Transverse colon (tissue), 4 donors: ENCODE measurements at places on chromosomes 6 and 20. TPM values are rescaled to one million over a fixed set of nuclear protein-coding genes. Genes with fewer than 3 reads are reported as not detected.

DNA sequence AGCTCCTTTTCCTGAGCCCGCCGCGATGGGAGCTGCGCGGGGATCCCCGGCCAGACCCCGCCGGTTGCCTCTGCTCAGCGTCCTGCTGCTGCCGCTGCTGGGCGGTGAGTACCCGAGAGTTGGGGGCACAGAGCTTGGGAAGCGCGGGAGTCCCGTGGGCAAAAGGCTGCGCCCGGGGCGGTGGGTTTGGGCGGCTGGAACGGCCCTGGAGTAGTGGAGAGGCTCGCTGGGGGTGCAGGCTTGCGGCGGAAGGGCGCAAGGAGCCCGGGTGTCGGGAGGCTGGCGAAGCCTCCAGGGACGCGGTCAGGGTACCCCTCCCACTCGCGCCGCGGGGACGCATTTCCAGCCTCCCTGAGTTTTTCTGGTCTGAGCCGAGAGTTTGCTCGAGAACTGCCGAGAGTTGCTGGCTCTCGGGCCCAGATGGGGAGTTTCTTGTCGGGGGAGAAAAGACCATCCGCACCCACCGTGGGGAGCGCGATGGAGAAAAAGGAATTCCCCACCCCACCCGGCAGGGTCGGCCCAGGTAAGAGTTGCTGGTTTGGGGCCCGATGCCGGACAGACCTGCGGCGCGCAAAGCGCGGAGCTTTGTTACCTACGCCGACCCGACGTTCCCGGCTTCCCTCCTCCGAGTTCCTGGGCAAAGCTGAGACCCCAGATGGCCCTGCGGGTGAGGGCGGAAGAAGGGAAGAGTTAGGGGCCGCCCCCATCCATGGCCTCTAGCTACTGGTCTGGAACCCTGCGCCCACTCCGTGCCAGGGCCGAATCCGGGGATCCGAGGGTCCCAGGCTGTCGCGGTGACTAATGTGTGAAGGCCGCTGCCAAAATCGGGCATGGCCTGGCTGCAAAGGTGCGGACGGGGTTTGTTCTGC lies 584 bp downstream of the PTK7 start:
- DNase-seq, result no peak
- no peaks in the 10 kb centered on the region for H3K36me3 ChIP-seq
- H3K27me3 ChIP-seq, result peaks cover 13% of the 10 kb centered on the region
- peak overlapping the region; percentile 48 for H3K27ac ChIP-seq
- peaks cover 11% of the 10 kb centered on the region for H3K4me1 ChIP-seq
- peak overlapping the region; percentile 25 for H3K4me3 ChIP-seq

BTNL2 gene
- total RNA-seq, result not detected

SRSF12 gene
- not detected for total RNA-seq

DNA sequence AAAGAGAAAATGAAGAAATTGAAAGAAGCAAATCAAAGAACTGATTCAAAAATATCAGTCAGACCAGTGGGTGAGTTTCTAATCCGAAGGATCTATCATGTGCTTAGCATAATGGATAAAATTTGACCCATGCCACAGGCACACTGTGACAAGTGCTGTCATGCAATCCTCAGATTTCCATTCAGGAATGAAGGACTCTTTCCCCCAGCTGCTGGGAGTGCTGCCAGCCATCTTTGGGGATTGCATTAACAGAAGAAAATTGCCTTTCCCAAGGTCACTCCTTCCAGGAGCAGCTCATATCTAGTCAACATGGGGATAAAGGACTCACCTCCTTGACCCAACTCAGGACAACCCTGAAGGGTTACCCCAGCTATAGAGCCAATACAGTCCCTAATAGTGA lies 316.7 kb upstream of the TBX18 start:
- no peaks in the 10 kb centered on the region for H3K36me3 ChIP-seq
- H3K27me3 ChIP-seq, result no peaks in the 10 kb centered on the region
- DNase-seq, result no peak
- no peak overlapping the region for H3K27ac ChIP-seq
- H3K4me1 ChIP-seq, result no peaks in the 10 kb centered on the region

GRCh38 chr20:54099894-54100293 lies 29.5 kb upstream of the BCAS1 start:
- no peaks in the 10 kb centered on the region for H3K4me1 ChIP-seq
- DNase-seq, result no peak
- H3K36me3 ChIP-seq, result no peaks in the 10 kb centered on the region

GRCh38 chr6:138765896-138766655 lies 7.5 kb upstream of the CCDC28A start:
- H3K4me3 ChIP-seq, result no peak overlapping the region
- no peak for DNase-seq
- no peaks in the 10 kb centered on the region for H3K27me3 ChIP-seq
- no peaks in the 10 kb centered on the region for H3K36me3 ChIP-seq
- H3K27ac ChIP-seq, result no peak overlapping the region

GRCh38 chr6:5133943-5134342 lies 48.8 kb downstream of the PPP1R3G start:
- no peak overlapping the region for H3K4me3 ChIP-seq
- no peak overlapping the region for H3K27ac ChIP-seq
- no peaks in the 10 kb centered on the region for H3K27me3 ChIP-seq

ROMO1 gene
- total RNA-seq, result 114 TPM

DNA sequence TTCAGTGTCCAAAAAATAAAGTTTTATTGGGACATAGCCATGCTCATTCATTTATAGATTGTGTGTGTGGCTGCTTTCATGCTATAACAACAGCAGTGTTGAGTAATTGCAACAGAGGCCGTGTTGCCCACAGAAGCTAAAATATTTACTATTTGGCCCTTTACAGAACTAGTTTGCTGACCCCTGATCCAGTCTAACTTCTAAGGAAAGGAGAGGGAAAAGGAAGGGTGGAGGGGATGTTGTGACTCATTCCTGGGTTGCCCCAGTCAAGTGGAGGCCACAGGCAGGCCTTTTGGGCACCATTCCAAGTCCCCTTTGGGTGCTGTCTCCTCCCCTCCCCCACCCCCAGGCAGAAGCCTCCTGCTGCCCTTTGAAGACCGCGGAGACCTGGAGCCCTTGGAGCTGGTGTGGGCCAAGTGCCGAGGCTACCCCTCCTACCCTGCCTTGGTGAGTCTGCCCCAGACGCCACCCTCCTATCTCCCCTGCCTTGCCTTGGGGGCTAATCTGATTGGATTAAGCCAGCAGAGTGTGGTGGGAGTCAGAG lies 28.4 kb downstream of the BRPF3 start:
- H3K36me3 ChIP-seq, result no peaks in the 10 kb centered on the region
- H3K27me3 ChIP-seq, result no peaks in the 10 kb centered on the region
- no peak overlapping the region for H3K4me3 ChIP-seq
- no peak overlapping the region for H3K27ac ChIP-seq

GRCh38 chr6:161200610-161201370 lies 73.1 kb downstream of the AGPAT4 start:
- no peak for DNase-seq
- H3K4me1 ChIP-seq, result no peaks in the 10 kb centered on the region
- H3K4me3 ChIP-seq, result no peak overlapping the region
- H3K36me3 ChIP-seq, result no peaks in the 10 kb centered on the region
- no peak overlapping the region for H3K27ac ChIP-seq
- H3K27me3 ChIP-seq, result no peaks in the 10 kb centered on the region

DNA sequence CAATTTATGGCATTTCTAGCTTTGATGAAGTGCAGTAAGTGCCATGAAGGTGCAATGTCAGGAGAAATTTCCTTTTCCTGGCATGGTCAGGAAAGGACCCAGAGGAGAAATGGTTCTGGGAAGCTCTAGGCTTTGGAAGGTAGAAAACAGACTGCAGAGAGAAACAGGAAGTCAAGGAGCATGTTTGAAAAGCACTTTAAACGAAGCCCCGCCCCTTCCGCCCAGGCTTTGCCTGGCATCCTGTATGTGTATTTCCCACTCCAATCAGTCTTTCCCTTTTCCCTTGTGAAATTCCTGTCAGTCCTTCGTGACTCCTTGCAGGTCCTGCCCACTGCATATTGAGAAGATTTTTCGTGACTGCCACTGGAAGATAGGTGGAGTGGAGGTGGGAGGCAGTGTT lies 320.9 kb upstream of the SASH1 start:
- no peaks in the 10 kb centered on the region for H3K27me3 ChIP-seq
- DNase-seq, result peak; percentile 14
- no peak overlapping the region for H3K4me3 ChIP-seq
- no peaks in the 10 kb centered on the region for H3K36me3 ChIP-seq
- no peak overlapping the region for H3K27ac ChIP-seq

DNA sequence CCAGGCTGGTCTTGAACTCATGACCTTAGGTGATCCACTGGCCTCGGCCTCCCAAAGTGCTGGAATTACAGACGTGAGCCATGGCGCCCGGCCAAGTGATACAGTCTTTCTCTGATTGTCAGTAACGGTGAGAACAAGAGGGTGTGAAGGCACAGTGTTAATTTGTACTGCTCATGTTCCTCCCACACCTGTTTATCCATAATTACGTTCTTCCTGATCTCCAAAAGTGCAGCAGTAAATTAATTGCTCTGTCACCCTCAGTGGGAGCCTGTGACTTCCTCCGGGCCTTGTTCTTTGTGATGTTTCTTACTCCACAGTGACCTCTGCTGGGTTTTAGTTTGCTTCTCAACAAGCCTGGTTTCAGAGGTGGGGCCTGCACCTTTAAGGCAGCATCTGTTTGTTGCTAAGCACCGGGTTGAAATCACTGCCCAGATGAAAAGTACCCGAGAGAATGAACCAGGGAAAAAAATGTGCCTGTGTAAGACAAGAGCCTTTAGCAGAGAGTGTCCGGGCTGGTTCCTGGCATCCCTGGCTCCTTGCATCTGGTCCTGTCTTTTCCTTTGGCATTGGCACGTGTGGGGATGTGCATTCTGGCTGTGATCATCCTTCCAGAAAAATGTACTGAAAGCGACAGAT lies 89.1 kb upstream of the CLDN20 start:
- H3K27me3 ChIP-seq, result no peaks in the 10 kb centered on the region
- peaks cover 23% of the 10 kb centered on the region for H3K4me1 ChIP-seq
- no peaks in the 10 kb centered on the region for H3K36me3 ChIP-seq
- H3K4me3 ChIP-seq, result no peak overlapping the region
- peak; percentile 46 for DNase-seq

- H3K27ac ChIP-seq, result no peak overlapping the region
- no peak overlapping the region for H3K4me3 ChIP-seq
- H3K4me1 ChIP-seq, result peaks cover 6% of the 10 kb centered on the region
- DNase-seq, result no peak
- H3K36me3 ChIP-seq, result no peaks in the 10 kb centered on the region
Observed at GRCh38 chr6:30149234-30149633, 11.8 kb downstream of the TRIM10 start.

GRCh38 chr6:73203098-73203497 lies 22.2 kb downstream of the KHDC1L start:
- H3K27me3 ChIP-seq, result no peaks in the 10 kb centered on the region
- no peak overlapping the region for H3K4me3 ChIP-seq
- DNase-seq, result no peak
- no peak overlapping the region for H3K27ac ChIP-seq
- H3K4me1 ChIP-seq, result no peaks in the 10 kb centered on the region
- no peaks in the 10 kb centered on the region for H3K36me3 ChIP-seq

GRCh38 chr20:59783641-59784010 lies 149.8 kb downstream of the SYCP2 start:
- no peak for DNase-seq
- no peaks in the 10 kb centered on the region for H3K4me1 ChIP-seq
- no peaks in the 10 kb centered on the region for H3K36me3 ChIP-seq
- no peaks in the 10 kb centered on the region for H3K27me3 ChIP-seq

HMGA1 gene
- total RNA-seq, result 112 TPM

DNA sequence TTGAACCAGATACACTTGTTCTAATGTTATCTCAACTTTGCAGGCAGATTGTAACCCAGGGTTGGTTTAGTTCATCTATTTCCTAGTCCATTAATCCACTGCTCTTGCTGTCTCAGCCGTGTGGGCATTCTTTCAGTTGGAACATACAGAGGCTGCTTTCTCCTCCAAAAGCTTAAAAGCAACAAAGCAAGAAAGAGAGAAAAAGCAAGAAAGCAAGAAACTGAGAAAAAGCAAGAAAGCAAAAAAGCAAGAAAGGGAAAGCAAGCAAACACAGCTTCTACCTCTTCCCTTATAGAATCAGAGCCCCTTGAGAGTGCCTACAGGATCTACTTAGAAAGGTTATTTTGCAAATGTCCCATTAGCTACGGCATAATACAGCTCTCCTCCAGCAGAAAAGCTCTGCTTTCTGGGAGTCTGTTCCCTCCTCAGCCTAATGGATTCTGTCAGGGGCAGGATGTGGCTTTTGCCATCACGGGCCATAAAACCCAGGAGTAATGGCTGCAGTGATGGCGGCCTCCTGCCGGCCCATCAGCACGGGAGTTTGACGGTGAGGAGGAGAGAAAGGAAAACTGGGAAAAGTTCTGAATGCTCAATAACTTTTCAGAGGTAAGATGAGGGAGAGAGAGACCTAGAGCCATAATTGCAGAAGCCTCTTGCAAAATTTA lies 156.8 kb upstream of the JARID2 start:
- H3K4me3 ChIP-seq, result no peak overlapping the region
- H3K27me3 ChIP-seq, result no peaks in the 10 kb centered on the region
- no peaks in the 10 kb centered on the region for H3K36me3 ChIP-seq
- DNase-seq, result no peak

DNA sequence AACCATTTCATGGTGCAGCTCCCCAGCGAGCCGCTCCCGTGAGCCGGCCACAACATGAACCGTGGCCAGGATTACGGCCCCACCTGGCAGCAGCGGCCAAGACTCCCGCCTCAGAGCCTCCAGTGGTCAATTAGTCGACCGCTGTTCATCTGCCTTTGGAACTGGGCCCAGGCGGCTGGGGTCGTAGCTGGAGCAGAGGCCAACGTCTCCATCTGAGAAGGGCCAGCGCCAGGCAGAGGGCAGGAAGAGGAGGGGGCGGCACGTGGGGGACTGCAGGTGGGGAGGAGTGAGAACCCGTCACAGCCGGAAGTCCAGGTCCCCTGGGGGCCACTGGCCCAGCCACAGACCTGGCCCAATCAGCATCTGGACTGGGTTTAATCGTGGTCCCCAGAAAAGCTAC lies 184.3 kb downstream of the TAF4 start:
- H3K4me3 ChIP-seq, result no peak overlapping the region
- no peak for DNase-seq
- H3K27me3 ChIP-seq, result peaks cover 7% of the 10 kb centered on the region
- no peaks in the 10 kb centered on the region for H3K4me1 ChIP-seq
- H3K36me3 ChIP-seq, result no peaks in the 10 kb centered on the region
- H3K27ac ChIP-seq, result no peak overlapping the region

DNA sequence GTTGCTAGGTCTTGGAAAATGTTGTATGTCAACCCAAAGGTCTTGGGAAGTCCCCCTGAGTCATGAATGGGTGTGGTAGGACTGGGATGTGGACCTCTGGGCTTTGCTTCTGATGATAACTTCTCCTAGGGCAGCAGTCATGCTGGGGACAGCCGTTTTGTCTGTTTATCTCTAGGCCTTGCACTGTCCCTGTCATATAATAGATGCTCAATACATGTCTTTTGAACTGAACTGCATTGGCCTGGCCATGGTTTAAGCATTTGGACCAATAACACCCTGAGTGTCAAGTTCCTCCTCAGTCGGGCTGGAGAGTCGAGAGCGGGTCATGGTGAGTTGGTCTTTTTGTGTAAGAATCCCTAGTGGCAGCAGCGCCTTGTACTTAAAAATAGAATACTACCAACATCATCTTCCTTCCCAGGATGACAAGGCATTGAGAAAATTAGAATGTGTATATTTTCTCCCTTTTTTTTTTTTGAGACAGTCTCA lies 43.1 kb downstream of the E2F3 start:
- peaks cover 9% of the 10 kb centered on the region for H3K4me1 ChIP-seq
- no peaks in the 10 kb centered on the region for H3K36me3 ChIP-seq
- H3K27ac ChIP-seq, result no peak overlapping the region
- DNase-seq, result no peak

GRCh38 chr6:16754876-16755275 lies 6.4 kb downstream of the ATXN1 start:
- H3K27ac ChIP-seq, result peak overlapping the region; percentile 76
- no peak for DNase-seq
- H3K36me3 ChIP-seq, result no peaks in the 10 kb centered on the region
- peaks cover 60% of the 10 kb centered on the region for H3K4me1 ChIP-seq
- H3K27me3 ChIP-seq, result no peaks in the 10 kb centered on the region
